ENCODE measurements at places on chromosomes 13 and 19.

DNA sequence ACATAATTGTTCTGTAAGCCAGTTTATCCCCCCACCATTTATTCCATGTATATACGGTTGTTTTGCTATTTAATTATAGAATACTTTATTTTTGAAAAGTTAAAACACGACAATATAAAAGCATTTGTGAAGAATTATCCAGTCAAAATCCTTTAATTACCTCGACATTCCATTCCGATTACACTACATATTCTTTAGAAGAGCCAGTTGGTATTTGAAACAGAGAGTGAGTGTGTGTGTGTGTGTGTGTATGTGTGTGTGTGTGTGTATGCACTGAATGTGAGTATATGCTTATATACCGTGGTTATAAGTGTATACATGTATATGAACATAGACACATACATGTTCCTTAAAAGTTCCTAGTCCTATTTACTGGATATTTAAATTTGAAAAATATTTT lies 87.8 kb upstream of the KLF5 start:
- no peak for DNase-seq

DNA sequence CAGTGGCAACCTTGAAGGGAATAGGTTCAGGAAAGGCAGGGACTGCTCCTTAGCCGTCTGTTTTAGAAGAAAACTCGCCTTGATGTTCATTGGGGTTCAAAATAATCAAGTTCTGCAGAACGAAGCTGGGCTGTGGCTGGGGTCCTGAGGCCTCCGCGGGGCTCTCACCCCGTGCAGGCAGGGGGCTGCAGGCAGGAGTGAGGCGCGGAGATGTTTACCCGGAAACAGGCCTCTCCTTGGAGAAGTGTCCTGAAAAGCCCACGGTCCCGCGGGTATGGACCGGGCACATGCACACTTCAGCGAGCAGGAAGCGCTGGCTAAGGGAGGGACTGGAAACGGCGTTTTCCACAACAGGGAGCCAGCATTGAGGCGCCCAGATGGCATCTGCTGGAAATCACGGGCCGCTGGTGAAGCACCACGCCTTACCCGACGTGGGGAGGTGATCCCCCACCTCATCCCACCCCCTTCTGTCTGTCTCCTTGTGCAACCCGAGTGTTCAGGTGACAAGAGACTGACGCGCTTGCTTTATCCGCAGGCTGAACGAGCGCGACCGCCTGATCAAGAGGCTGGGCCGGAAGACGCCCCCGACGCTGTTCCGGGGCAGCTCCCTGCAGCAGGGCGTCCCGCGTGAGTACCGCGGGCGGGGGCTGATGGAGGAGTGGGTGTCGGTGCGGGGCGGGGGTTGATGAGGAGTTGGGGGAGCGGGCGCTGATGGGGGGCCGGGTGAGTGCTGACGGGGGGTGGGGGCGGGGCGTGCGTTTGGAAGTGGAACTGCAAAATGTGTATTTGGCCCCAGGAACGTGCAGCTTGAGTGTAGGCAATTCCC lies 39.6 kb downstream of the SHISA2 start:
- DNase-seq = peak; percentile 65

GRCh38 chr13:65292488-65292901 lies 1937.6 kb downstream of the PCDH9 start:
- DNase-seq = peak; percentile 18

DNA sequence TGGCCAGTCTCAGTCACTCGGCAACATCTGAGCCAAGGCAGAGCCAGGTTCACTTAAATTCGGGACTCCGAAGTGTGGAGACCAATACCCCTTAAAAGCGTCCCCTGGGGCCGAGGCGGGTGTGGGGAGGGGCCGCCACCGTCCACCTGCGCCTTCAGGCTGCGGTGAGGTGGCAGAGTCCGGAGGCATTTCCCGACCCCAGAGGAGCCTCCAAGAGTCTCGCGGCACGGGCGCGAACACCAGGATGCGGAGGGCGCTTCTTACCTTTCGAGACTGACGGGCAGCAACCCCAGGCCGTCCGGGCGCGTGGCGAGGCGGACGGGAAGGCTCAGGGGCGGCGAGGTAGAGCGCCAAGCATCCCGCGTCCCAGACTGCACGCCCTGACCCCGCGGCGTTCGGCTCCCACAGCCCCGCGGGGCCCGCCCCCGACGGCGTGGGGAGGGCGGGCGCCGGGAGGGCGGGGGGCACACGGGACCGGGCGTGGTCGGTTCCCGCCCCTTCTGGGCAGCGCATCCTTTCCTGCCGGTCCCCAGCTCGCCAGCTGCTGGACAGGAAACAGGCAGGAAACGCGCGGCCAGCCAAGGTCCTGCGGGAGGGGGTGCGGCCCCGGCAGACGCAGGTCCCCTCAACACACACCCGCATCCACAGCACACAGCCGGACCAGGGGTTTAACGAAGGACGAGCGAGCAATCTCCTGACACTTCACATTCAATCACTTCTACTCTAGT lies at the start of gene THSD1:
THSD1 (minus strand) TSS at position 406 of the 728 bp plus-strand sequence. CDS start 3,572 bp downstream, outside the sequence.
- no peak for DNase-seq

DNA sequence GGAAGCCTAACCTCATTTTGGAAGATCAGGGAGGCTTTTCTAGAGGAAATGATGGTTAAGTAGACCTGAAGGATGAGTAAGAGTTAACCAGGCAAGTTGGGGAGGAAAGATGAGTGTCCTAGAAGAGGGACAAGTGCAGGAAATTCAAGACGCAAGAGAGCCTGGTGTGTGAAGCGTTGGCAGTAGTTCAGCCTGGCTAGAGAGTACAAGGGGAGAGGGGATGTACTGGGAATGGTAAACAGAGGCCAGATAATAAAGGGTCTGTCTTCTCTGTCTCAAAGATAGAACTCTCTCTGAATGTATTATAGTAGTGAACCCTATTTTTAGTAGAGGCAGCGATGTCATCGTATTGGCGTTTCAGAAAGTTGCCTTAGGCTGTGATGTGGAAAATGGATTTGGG lies 9.7 kb downstream of the DPY19L3 start:
- DNase-seq = no peak

DNA sequence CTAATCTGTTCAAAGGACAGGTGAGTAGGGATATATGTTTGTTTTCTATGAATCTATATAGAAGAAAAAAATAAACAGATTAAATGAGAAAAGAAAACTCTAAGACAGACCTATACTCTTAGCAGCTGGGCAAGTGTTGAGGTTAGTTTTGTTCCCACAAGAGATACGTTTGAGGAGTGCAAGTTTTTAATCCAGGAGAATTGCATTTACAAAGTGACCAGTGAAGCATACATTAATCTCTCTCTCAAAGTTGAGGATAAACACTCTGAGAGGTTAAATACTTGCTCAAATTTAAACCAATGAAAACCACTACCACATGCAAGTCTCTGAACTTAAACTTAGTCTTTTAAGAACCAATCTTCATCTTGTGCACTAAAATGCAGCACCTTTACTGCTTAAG lies 930.5 kb upstream of the MIR17HG start:
- DNase-seq = no peak
